DMS153 (cell line): ENCODE measurements at places on chromosomes 16 and 17.

- DNase-seq: no peak
Measured at GRCh38 chr17:45977976-45978626, 20.9 kb upstream of the STH start.

GRCh38 chr16:56116577-56116964 lies 74.7 kb upstream of the GNAO1 start:
- DNase-seq: no peak

- DNase-seq: no peak
Measured at GRCh38 chr17:43820759-43821158, 12.2 kb downstream of the MPP3 start.

GRCh38 chr17:2681650-2682049 lies 29.9 kb downstream of the CLUH start:
- no peak for DNase-seq

GRCh38 chr17:80785477-80786178 lies 206.0 kb upstream of the CHMP6 start:
- DNase-seq: no peak

GRCh38 chr17:64196601-64197000 lies 66.5 kb downstream of the TEX2 start:
- no peak for DNase-seq

DNA sequence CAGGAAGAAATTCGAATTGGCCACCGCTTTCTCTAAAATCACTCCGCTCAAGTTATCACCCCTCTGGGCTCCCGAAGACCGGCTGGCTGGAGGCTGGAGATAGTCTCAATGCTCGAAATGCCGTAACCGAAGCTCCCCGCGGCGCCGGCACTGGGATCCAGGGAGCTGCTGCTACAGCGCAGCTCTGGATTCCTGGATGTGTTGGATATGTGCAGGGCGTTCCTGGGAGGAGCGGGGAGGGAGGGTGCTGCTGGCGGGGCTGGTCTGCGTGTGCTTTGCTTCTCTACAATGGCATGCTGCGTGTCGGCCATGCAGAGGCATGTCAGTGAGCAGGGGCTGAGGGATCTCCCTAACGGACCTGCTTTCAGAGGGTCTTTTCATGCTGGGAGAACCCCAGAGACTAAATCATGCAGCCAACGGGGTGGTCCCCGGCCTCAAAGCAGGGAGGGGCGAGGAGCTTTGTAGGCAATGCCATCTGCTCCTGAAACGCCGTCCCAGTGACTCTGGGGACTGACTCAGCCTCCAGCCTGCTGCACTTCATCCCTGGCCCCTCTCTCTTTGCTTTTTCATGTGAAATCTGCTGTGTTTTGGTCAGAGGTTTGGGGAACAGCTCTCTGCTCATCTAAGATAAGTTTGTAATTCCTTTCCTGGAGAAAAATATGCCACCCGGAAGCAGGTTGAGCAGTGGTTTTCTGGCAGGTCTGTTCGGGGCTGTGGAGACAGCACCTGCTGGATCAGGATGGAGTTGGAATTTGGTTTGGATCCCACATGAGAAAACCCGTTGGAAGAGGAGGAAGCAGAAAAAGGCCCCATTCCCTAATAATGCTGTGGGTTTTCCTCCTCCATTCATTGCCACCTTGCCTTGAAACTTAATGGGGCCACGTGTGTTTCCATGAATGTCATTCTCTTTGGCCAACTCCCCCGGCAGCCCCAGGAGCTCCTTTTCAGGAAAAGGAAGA lies 311.4 kb downstream of the SEC14L1 start:
- no peak for DNase-seq

DNA sequence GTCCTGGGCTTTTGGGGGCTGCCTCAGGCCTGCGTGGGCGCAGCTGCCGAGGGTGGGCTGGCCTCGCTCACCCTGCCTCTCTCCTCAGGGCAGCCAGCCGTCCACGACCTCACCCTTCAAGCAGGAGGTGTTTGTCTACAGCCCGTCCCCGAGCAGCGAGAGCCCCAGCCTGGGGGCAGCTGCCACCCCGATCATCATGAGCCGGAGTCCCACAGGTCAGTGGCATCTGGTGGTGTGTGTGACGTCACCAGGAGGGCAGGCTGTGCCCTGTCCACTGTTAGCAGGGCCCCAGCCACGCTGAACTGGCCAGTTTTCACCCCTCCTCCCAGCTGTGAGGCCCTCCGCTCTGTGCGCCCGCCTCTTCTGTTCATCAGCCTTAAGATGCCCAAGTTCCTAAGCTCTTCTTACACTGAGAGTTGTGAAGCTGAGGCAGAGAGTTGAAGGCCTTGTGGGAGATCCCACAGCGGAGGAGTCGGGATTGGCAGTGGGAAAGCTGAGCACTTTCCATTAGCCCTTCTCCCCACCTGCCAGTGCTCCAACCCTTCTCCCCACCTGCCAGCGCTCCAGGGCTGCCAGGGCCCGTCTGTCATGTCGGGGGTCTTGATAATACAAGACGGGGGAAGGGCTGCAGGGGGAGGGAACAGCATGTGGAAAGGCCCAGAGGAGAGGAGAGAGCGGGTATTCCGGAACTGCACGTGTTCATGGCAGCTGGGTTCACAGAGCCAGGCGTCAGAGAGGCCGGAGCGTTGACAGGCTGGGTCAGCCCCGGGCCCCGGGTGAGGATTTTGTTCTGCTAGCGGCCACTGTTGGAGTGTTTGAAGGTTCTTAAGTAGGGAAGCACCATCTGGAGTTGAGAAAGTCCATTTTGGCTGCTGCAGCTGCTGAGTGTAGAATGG lies 36.3 kb downstream of the OR1D5 start:
- DNase-seq: no peak

GRCh38 chr16:2392025-2392424 lies 37.2 kb upstream of the CCNF start:
- no peak for DNase-seq

DNA sequence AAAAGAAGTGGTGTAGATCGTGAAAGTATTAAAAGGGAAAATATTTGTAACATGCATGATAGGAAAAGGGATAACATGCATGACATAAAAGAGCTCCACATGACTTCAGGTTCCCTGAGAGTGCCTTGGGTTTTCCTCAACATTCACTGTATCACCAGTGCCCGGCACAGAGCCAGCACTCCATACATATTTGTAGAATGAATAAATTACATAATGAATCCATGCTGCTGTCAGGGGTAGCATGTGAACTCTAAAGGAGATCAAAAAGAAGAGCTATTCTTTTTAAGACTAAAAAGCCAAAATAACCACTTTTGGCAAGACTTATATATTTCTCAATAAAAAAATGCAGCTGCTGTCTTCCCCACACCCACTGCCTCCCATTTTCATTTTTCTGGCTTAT lies 2.7 kb upstream of the ZNF594 start:
- no peak for DNase-seq

GRCh38 chr17:77571155-77571981 lies 387.1 kb upstream of the TNRC6C start:
- DNase-seq: no peak

DNA sequence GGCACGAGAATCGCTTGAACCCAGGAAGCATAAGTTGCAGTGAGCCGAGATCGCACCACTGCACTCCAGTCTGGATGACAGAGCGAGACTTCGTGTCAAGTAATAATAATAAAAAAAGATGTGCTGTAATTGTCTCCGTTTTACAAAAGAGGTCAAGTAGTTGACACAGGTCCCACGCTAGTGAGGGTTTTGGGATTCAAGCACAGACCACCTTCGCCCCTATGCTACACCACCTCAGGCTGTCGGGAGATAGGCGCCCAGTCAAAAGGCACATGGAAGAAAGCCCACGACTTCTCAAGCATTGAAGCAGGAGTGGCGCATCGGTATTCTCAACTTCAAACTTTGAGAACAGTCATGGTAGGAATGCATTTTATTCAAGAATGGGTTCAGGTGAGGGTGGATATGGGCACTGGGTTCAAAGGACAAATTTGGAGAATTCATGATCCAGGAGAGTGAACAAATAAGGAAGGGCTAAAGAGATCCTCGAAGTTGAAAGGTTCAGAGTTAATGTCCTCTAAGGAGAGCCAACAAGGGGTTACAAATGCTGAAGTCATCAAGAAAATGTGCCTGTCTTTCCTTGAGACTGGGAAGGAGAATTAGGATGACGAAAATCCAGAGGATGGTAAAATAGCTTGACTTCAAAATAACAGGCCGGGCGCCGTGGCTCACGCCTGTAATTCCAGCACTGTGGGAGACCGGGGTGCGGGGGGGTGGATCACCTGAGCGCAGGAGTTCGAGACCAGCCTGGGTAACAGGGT lies 1.4 kb upstream of the AMZ2 start:
- no peak for DNase-seq

DNA sequence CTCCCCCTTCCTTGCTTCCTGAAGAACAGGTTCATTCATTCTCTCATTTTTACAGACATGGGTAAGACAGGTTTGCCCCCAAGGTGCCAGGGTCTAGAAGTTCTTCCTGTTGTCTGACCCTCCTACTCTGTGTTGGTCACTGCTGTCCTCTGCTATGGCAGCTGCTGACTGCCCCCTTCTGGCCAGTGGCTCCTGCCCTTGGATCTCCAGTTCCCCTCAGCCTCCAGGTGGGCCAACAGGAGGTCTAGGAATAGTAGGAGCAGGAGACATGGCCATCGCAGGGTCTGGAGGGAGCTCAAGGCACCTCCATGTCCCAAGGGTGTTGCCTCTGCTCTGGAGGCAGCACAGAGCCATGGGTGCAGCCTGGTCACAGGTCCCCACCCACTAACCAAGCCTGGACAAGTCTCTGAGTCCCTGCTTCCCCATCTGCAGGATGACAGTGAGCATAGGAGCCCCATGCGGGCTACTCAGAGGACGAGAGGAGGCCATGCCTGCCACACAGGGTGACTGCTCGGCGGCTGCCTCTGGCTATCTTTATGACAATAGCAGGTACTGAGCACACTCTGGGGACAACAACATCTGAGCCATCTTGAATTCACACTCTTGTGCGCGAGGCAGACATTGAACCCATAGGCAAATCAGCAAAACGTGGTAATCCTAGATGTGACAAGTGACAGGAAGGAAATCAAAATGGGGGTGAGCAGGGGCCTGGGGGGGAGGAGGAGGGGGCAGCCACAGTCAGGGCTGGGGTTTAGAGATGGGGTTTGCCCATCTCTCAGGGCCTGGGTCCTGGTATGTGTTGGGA lies 27.0 kb upstream of the NXPH3 start:
- no peak for DNase-seq

GRCh38 chr17:50168319-50168718 lies 2.5 kb downstream of the SGCA start:
- DNase-seq: no peak

DNA sequence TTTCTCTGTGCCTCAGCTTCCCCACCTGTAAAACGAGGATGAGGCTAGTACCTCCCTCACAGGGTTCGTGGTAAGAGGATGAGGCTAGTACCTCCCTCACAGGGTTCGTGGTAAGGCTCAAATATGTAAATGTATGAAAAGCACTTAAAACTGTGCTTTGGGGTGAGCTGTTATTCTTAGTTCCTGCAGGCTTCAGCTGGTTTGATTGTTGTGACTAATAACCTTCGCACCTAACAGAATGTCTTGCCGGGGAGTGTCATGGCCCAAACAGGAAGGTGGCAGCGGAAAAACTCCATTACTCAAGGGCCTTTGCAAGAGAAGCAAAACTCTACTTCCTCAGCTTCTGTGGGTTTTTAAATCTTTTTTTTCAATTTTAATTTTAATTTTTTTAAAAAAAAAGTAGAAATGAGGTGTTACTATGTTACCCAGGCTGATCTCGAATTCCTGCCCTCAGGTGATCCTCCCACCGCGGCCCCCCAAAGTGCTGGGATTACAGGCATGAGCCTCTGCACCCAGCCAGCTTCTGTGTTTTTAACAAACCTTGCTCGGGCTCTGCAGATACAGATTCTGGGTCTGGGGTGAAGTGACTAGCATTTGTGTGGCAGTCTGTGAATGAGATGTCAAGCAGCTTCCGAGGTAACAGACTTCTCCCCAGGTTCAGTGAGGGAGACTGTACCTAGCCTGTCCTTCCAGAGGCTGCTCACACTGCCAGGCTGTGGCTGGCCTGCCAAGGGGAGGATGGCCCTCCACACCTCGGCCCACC lies 103.0 kb downstream of the RAB11FIP4 start:
- DNase-seq: no peak

DNA sequence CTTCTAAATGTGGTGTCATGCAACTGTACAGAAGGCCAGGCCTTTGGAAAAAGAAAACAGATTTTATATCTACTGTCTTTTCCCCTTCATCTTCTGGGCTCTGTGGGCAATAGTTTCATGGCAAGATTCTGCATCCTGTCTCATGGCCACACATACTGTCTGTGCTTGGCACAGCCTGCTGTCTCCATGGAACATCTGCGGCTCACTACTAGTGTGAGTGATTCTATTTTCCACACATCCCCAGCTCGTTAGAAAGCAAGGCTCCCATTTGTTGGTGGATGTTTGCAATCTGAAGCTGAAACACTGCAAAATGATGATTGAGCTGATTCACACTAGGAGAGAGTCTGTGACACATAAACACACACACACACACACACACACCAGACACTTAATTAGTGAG lies 32.4 kb downstream of the CACNG3 start:
- DNase-seq: no peak

DNA sequence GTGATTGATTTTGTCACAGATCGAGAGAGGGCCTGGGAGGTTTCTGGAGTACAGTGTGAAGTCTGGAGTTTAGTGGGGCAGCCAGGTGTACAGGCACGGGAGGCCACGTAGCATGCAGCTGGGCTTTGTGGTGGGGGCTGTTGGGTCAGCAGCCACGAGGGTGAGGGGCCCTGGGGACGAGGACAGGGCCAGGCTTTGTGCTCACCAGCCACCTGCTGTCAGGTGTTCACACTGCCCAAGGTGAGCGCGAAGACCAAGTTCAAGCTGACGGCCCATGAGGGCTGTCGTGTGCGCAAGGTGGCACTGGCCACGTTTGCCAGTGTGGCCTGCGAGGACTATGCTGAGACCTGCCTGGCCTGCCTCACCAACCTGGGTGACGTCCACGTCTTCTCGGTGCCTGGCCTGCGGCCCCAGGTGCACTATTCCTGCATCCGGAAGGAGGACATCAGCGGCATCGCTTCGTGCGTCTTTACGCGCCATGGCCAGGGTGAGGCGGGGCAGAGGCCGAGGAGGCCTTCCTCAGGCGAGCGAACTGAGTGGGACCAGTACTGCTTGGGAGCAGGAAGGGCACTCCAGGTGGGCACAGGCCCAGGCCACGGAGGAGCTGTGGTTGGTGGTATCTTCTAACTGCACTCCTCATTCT lies 15.9 kb downstream of the LLGL1 start:
- DNase-seq: no peak
